ENCODE measurements at places on chromosomes 5 and 9.

- DNase-seq, result no peak
- no peaks in the 10 kb centered on the region for H3K27me3 ChIP-seq
- H3K4me1 ChIP-seq, result no peaks in the 10 kb centered on the region
- no peak overlapping the region for H3K4me3 ChIP-seq
- H3K36me3 ChIP-seq, result no peaks in the 10 kb centered on the region
- no peak overlapping the region for H3K27ac ChIP-seq
These were observed 26.8 kb upstream of the ADAMTSL1 start for GRCh38 chr9:18447131-18447530.

DNA sequence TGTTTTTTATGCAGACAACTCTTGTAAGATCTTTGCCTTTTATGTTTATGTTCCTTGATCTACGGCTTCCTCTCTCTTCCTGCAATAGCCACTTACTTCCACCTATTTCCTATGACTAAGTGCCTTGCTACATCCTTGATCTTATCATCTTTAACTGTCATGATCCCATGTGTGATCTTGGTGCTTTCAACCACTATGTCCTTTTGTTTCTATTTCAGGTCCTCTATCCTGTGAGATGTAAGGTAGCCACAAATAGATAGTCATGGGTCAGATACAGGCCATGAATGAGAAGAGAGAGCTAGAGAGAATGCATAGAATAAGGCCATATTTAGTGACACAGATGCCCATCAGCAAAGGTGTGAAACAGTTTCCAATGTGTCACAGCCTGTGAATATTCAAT is 243.6 kb upstream of the HAPLN1 start:
- H3K4me3 ChIP-seq, result no peak overlapping the region
- H3K27ac ChIP-seq, result no peak overlapping the region
- DNase-seq, result no peak
- no peaks in the 10 kb centered on the region for H3K36me3 ChIP-seq

DNA sequence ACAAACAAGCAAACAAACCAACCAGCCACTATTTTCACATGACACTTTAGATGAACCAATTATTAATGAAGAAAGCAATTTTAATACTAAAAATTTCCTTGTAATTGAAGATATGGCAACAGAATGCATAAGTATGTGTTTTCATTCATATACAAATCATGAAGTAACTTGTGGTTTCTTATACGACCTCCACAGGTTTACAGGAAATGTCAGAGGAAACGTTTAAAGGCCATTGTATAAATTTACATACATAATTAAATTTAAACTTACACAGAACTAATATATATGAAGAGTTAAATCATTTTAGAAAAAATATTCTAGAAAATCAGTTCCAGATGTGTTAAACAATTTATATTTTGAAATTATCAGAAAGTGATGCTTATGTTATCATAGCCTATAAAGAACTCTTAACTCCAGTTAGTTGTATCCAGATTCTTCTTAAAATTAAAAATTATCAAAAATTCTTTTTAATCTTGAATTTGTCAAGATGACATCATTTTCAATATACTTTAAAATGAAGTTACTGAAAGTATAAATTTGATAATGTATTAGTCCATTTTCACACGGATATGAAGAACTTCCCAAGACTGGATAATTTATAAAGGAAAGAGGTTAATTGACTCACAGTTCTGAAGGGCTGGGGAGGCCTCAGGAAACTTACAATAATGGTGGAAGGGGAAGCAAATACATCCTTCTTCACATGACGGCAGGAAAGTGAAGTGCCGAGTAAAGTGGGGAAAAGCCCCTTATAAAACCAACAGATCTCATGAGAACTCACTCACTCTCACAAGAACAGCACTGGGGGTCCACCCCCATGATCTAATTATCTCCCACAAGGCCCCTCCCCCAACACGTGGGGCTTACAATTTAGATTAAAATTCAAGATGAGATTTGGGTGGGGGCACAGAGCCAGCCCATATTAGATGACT is 192.0 kb downstream of the PIK3R1 start:
- H3K27ac ChIP-seq, result no peak overlapping the region
- H3K27me3 ChIP-seq, result no peaks in the 10 kb centered on the region
- H3K36me3 ChIP-seq, result no peaks in the 10 kb centered on the region
- H3K4me3 ChIP-seq, result no peak overlapping the region
- peaks cover 6% of the 10 kb centered on the region for H3K4me1 ChIP-seq
- DNase-seq, result no peak

DNA sequence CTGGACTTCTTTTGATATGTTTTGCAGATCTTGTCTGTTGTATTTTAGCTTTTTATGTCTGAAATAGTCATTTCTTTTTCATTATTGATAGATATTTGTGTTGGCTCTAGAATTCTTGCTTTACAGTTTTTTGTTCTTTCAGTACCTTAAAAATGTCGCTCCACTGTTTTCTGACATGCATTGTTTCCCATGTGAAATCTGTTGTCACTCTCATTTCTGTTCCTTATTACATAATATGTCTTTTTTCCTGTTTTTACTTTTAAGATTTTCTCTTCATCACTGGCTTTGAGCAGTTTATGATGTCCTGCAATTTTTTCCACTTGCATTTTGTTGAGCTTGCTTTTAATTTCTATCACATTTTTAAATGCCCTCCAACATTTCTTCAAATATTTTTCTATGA is 270.4 kb upstream of the TARS1 start:
- H3K4me1 ChIP-seq, result no peaks in the 10 kb centered on the region
- H3K36me3 ChIP-seq, result no peaks in the 10 kb centered on the region
- H3K4me3 ChIP-seq, result no peak overlapping the region
- H3K27me3 ChIP-seq, result no peaks in the 10 kb centered on the region

DNA sequence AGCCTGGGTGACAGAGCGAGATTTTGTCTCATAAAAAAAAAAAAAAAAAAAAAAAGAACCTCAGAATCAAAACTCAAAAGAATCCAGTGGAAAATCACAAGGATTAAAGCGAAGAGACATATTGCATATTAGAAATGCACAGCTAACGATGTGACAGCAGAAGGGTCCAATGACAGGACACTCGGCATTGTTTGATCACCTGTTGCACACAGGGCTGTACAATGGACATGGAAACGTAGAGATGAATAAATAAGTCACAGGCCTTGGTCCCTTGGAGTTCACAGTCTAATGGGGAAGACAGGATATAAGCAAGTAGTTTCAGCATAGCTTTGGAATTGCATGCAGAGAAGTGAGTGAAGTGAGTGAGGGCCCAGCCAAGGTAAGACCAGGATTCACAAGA is 25.9 kb upstream of the PIK3R1 start:
- no peaks in the 10 kb centered on the region for H3K4me1 ChIP-seq
- DNase-seq, result no peak
- no peaks in the 10 kb centered on the region for H3K27me3 ChIP-seq
- no peaks in the 10 kb centered on the region for H3K36me3 ChIP-seq

DNA sequence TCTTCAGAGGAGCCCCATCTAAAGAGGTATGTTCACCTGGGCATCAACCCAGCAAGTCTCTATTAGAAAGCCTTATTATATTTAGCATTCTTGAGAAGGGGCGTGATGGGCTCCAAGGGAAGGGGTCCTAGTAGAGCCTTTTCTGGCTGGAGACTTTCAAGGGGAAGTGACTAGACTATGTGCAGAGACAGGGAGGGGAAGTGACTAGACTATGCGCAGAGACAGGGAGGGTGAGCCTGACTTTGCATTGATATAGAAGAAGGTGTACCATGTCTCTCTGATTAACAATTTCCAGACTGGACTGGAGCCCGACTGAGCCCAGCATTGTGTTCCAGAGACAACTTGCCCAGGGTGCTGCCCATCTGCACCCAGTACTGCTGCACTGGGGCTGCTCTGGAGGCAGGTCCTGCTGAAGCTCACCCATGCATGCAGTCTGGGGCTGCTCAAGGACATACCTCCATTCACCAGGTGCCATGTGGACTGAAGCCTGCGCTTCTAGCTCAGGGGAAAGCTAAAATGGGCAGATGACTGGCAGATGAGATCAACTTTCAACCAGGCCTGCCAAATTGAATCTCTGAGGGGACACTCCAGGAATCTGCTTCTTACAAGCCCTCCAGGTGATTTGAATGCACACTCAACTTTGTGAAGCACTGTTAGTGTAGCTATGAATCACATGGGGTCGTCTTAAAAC is 83.0 kb upstream of the GNA14 start:
- H3K36me3 ChIP-seq, result peaks cover 10% of the 10 kb centered on the region
- H3K27ac ChIP-seq, result peak overlapping the region; percentile 63
- DNase-seq, result peak; percentile 65

- H3K36me3 ChIP-seq, result no peaks in the 10 kb centered on the region
- H3K4me1 ChIP-seq, result peaks cover 35% of the 10 kb centered on the region
- H3K27ac ChIP-seq, result peak overlapping the region; percentile 91
- H3K27me3 ChIP-seq, result no peaks in the 10 kb centered on the region
These were observed 599 bp downstream of the NMRK1 start for GRCh38 chr9:75087289-75087823.

DNA sequence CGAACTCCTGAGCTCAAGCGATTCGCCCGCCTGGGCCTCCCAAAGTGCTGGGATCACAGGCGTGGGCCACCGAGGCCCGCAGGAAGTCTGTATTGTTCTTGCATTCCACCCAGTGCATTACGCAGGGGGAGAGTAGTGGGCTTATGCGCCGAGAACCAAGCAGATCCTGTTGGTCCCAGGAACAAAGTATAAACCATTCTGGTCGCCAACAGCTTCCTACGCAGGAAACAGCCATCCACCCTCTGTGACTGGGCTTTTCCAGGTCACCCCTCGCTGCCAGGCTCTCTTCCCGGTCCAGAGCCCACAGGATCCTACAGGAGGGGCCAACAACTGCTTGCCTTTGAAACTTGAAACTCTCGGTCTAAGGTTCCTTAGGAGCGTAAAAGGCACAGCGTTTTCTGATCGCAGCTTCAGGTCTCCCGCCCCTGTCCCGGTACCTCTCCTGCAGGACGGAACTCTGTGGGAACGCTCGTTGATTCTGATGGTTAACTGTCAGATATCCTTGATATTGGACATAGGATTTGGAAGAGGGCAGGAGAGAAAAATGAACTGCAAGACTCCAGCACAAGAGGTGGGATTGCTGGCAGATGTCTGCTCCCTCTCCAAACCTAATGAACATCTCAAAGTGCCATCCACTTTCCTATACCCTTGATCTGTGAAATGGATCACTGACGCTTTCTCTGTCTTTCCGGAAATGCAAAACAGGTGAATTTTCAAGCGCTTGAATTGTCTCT is 4.2 kb upstream of the ANXA2R start:
- H3K27me3 ChIP-seq, result peaks cover 27% of the 10 kb centered on the region
- H3K27ac ChIP-seq, result no peak overlapping the region
- no peaks in the 10 kb centered on the region for H3K36me3 ChIP-seq
- no peak for DNase-seq

GRCh38 chr9:114643896-114644295 is 13.7 kb downstream of the TEX53 start:
- no peaks in the 10 kb centered on the region for H3K4me1 ChIP-seq
- H3K27ac ChIP-seq, result no peak overlapping the region
- no peaks in the 10 kb centered on the region for H3K27me3 ChIP-seq
- H3K4me3 ChIP-seq, result no peak overlapping the region
- H3K36me3 ChIP-seq, result peaks cover 29% of the 10 kb centered on the region

DNA sequence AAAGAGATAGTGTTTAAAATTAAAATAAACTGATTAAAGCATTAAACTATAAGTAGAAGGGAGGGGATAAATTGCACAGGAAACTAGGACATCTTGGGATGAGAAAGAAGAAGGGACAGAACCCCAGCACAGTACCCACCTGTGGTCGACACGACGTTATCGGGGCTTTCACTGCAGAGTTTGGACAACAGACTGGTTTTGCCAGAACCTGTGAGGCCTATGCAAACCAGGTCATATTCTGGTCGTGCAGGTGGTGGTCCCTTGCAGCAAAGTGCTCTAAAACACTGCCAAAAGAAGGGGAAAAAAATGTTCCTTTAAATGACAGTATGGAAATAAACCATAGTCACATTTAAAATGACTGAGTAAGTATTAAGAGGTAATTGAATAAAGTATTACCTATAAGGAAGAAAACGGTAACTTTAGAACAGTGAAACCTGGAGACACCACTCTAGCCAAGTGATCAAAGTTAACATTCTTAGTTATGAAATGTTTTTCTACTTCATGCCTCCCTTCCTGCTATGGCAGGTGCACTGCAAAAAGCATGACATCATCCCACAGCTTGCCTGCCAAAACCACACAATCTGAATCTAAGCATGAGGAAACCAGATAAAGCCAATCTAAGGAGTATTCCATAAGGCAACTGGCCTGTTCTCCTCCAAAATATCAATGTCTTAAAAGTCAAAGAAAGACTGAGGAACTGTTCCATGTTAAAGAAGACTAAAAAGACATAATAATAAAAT is 138.6 kb downstream of the ARL15 start:
- no peak overlapping the region for H3K4me3 ChIP-seq
- DNase-seq, result no peak
- H3K27ac ChIP-seq, result no peak overlapping the region
- H3K27me3 ChIP-seq, result no peaks in the 10 kb centered on the region
- H3K36me3 ChIP-seq, result no peaks in the 10 kb centered on the region
- H3K4me1 ChIP-seq, result no peaks in the 10 kb centered on the region

GRCh38 chr5:133839721-133840120 is 128.7 kb downstream of the C5orf15 start:
- no peak overlapping the region for H3K27ac ChIP-seq
- no peak overlapping the region for H3K4me3 ChIP-seq
- H3K4me1 ChIP-seq, result no peaks in the 10 kb centered on the region
- DNase-seq, result no peak
- H3K36me3 ChIP-seq, result no peaks in the 10 kb centered on the region

- H3K36me3 ChIP-seq, result no peaks in the 10 kb centered on the region
- H3K27ac ChIP-seq, result no peak overlapping the region
- no peaks in the 10 kb centered on the region for H3K27me3 ChIP-seq
- DNase-seq, result no peak
These were observed 19.1 kb downstream of the TGFBI start for GRCh38 chr5:136047858-136048257.

DNA sequence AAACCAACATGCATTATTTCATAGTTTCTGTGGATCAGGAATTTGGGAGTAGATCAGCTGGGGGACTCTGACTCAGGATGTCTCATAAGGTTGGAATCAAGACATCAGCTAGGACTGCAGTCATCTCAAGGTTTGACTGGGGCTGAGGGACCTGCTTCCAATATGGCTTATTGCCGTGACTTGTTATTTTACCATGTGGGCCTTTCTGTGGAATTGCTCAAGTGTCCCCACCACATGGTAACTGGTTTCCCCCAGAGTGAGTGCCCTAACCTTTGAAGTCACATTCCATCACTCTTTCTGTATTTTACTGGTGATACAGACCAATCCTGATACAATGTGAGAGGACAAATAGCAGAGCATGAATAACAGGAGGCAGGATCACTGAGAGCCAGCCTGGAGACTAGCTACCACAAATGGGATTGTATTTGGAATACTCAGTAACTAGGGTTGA is 70.2 kb upstream of the ELL2 start:
- no peak overlapping the region for H3K27ac ChIP-seq
- H3K4me1 ChIP-seq, result no peaks in the 10 kb centered on the region
- no peak for DNase-seq
- no peaks in the 10 kb centered on the region for H3K36me3 ChIP-seq
- no peak overlapping the region for H3K4me3 ChIP-seq

GRCh38 chr5:135466178-135467050 is 14.3 kb upstream of the TIFAB start:
- no peak overlapping the region for H3K27ac ChIP-seq
- H3K27me3 ChIP-seq, result peaks cover 20% of the 10 kb centered on the region
- H3K4me1 ChIP-seq, result peaks cover 7% of the 10 kb centered on the region
- H3K4me3 ChIP-seq, result no peak overlapping the region
